ENCODE measurements at places on chromosomes 7 and 10.

GRCh38 chr10:93876381-93876780 is 17.4 kb upstream of the SLC35G1 start:
- no peaks in the 10 kb centered on the region for H3K36me3 ChIP-seq
- H3K4me3 ChIP-seq = no peak overlapping the region
- H3K4me1 ChIP-seq = no peaks in the 10 kb centered on the region
- H3K27ac ChIP-seq = no peak overlapping the region
- H3K27me3 ChIP-seq = no peaks in the 10 kb centered on the region

- DNase-seq = no peak
- H3K36me3 ChIP-seq = no peaks in the 10 kb centered on the region
- H3K4me1 ChIP-seq = no peaks in the 10 kb centered on the region
- no peaks in the 10 kb centered on the region for H3K27me3 ChIP-seq
Measured at GRCh38 chr7:28608731-28609130, 196.4 kb downstream of the CREB5 start.

DNA sequence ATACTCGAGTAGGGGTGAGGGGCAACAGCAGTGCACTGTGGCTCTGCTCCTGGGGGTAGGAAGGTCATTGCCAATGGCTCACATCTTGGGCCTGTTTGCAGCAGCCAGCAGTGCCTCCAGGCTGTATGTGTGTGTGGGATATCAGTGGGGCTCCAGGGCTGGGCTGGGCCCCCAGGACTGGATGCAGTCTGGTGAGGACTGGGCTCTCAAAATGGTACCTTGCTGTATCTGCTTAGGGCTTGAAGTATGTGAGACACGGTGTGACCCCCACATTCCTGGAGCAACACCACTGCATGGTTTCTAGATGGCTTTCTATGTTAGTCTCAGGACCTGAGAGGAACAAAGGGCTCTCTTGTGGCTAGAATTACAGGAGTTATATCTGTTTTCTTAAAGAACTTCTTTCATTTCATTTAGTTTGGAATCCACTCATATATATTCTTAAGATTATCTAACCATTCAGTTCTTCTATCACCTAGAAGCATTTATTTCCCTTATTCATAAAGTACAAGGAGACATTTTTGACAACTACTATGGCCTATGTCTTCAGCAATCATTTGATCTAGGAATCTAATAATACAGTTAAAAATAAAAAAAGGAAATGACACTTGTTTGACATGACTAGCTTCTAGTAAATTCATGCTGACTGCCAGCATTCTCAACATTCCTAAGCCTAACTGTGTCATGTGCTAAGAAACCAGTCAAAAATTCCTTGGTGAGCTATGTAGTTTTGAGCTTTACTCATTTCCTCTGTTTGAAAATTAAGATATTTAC is 443.2 kb upstream of the SEMA3A start:
- no peaks in the 10 kb centered on the region for H3K36me3 ChIP-seq
- no peak overlapping the region for H3K4me3 ChIP-seq
- H3K27ac ChIP-seq = peak overlapping the region; percentile 86
- peak; percentile 79 for DNase-seq
- H3K27me3 ChIP-seq = no peaks in the 10 kb centered on the region

DNA sequence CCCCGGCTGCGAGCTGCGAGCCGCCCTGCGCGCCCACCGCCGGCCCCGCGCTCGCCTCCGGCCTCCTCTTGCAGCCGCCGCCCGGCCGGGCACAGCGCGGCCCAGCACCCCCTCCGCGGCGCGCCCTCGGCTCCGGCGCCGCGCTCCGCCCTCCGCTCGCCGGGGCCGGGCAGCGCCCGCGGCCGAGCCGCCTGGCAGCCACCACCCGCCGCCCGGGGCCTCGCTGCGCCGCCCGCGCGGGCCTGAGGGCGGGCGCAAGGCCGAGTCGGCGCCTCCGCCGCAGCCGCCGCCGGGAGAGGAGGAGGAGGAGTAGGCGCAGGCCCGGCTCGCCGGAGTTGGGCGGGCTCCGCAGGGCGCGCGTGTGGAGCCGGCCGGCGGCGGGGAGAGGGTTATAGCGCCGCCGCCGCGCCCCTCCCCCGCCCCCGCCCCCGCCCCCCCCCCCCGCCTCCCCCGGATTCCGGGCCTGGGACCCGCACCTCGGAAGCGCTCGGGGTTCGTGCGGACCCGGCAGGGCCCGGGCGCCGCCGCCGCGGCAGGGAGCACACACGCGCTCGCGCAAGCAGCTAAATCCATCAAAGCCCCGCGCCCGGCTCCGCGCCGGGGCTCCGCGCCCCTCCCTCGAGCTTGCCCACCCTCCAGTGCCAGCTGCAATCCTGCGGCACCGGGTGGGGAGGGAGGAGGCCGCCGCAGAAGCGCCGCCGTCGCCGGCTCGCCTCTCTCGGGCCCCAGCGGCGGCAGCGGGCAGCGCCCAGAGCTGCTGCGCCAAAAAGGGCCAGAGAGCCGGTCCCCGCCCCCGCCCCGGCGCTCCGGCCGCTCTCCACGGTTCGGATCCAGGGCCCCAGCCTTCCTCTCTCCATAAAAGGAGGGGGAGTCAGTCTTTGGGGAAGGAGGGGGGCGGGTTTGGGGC is at the start of gene PDGFA:
PDGFA (minus strand) TSS at position 363 of the 907 bp plus-strand sequence. CDS start 845 bp downstream, outside the sequence.
- peak within 1 kb of the TSS; percentile 25 for H3K4me3 ChIP-seq
- peak; percentile 48 for DNase-seq
- peaks cover 34% of the 10 kb centered on the region for H3K27me3 ChIP-seq

- peak; percentile 32 for DNase-seq
- H3K36me3 ChIP-seq = no peaks in the 10 kb centered on the region
- H3K27ac ChIP-seq = peak overlapping the region; percentile 83
- H3K4me3 ChIP-seq = no peak overlapping the region
Measured at GRCh38 chr7:133052401-133052756, 29.5 kb downstream of the CHCHD3 start.

- H3K27me3 ChIP-seq = no peaks in the 10 kb centered on the region
- H3K27ac ChIP-seq = no peak overlapping the region
- no peak for DNase-seq
- no peaks in the 10 kb centered on the region for H3K36me3 ChIP-seq
- no peak overlapping the region for H3K4me3 ChIP-seq
Measured at GRCh38 chr7:80047032-80047431, 87.6 kb upstream of the GNAI1 start.

DNA sequence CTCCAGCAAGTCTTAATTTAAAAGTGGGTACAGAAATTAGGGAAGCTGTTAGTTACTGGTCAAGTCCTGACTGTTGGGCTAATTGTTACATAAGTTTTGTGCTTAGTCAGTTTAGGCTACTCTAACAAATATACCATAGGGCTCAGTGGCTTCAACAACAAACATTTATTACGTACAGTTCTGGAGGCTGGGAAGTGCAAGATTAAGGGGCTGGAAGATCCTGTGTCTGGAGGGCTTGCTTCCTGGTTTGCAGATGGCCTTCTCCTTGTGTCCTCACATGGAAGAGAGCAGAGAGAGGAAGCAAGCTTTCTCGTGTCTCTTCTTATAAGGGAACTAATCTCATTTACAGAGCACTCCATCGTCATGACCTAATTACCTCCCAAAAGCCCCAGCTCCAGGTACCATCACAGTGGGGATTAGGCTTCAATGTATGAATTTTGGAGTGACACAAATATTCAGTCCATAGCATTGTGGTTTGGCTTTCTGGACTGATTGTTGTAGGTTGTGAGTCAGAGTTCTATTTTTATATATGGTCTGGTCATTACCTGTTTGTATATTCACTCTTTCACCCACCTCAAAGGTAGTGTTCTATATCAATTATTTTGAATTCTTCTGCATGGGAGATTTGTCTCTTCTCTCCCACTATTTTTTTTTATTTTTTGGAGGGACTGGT is 17.1 kb downstream of the ST7 start:
- no peak overlapping the region for H3K27ac ChIP-seq
- DNase-seq = no peak
- H3K4me3 ChIP-seq = no peak overlapping the region
- no peaks in the 10 kb centered on the region for H3K27me3 ChIP-seq
- no peaks in the 10 kb centered on the region for H3K36me3 ChIP-seq
- no peaks in the 10 kb centered on the region for H3K4me1 ChIP-seq

DNA sequence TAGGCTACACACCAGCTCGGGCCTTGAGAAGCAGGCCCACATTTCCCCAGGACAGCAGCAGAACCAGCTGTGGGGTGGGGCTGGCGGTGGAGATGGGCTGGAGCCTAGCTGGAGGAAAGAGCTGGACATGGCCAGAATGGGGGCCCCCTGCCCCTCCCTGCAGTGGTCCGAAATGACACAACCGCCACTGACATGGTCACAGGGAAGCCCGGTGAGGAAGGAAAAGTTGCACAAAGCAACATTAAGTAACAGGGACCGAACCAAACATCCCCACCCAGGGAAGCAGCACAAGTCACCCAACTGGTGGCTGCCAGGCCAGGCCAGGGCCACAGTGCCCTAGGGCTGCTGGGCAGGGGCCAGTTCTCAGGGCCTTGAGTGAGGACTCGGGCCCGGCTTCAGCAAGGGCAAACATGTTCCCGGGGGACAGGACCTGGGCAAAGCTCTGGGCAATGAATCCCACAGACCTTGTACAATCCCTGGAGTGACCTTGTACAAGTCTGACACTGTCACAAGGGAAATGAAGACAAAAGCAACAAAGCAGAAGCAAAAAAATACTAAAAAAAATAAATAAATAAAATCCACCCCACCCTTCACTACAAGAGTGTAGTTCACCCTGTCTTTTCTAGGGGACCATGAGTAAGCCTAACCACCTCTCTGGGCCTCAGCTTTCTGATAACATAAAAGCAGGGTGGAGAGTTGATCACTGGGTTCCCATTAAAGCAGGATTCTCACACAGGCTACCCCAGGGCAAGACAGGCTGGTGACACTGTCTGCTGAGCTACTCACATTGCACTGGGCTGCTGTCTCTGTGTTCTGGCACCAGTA is 33.0 kb downstream of the PSAP start:
- H3K36me3 ChIP-seq = peaks cover 37% of the 10 kb centered on the region
- no peak overlapping the region for H3K4me3 ChIP-seq
- no peak for DNase-seq

Data from fibroblast of lung (primary cell).